ENCODE measurements at places on chromosomes 16 and 17. TPM values are rescaled to one million over a fixed set of nuclear protein-coding genes. Genes with fewer than 3 reads are reported as not detected.

Gene AURKB
- total RNA-seq = 2.3 TPM

Gene ATAD5
- 0.43 TPM for total RNA-seq

Gene HYDIN
- 0.43 TPM for total RNA-seq

Gene TPSG1
- total RNA-seq = not detected

Gene SDR42E1
- total RNA-seq = 31.8 TPM

Gene CCDC40
- 0.43 TPM for total RNA-seq

Gene KRT33A
- total RNA-seq = not detected

Gene INCA1
- total RNA-seq = 0.21 TPM

Gene ZG16
- total RNA-seq = not detected
